ENCODE measurements at places on chromosomes 11 and 22. TPM values are rescaled to one million over a fixed set of nuclear protein-coding genes. Genes with fewer than 3 reads are reported as not detected.

Gene TRPC6
- not detected for total RNA-seq

GRCh38 chr11:69812946-69813345 is 6.3 kb downstream of the FGF3 start:
- no peak for DNase-seq

DNA sequence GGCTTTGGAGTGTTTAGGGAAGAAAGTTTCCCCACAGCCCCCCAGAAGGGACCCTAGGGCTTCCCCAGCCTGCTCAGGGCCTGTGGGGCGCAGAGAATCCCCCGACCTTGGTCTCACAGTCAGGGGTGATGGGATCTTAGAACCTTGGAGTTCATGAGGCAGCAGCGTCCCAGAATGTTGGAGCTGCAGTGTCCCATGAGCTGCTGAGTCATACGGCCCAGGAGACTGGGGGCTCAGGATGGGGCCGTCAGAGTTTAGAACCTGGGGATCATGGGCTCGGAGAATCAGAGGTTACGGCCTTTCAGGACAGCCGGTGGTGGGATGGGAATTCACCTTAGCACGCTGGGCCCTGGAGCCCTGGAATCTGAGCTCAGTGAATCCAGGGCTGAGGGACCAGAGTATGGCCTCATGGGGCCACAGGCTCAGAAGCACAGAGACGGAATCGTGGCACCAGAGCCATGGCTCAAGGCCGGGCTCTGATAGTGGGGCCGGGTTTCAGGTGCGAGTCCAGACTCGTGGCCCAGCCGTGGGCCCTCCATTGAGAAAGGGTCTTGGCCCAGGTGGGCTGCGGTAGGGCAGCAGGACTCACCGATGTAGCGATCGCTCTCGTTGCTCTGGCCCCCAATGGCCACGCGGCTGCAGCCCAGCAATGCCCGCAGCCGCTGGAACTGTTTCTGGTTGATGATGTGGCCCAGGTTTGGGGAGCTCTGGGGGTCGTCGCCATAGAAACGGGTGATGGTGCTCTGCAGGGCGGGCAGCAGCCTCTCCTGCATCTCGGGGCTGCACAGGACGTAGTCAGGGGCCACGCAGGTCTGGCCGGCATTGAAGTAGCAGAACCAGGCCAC is 9.5 kb downstream of the ALDH3B2 start:
- DNase-seq, result no peak

DNA sequence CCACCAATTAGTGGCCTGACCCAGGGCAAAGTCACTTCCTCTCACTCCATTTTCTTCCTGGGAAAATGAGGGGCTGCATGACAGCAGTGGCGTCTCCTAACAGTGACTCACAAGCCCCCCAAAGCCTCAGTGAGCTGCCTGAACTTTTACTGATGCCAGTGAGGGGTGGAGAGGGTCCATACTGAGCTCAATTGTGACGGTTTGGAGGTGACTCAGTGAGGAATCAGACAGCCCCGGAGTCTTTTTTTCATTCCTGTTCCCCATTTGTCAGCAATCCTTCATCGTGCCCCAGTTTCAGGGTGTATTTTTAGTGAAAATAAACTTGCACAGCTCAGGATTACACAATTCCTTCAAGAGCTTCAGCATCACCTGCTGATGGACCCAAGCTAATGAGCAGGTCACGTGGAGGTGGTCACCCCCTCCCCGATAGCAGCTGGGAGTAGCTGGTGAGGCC is 30.1 kb upstream of the RASD2 start:
- no peak for DNase-seq
